Activated B cell treated with CpG ODN at 0.5 μM for 24 hours (primary cell): ENCODE measurements at places on chromosomes 2 and 18. TPM values are rescaled to one million over a fixed set of nuclear protein-coding genes. Genes with fewer than 3 reads are reported as not detected.
A peak's percentile ranks its signal among the peaks of the same experiment; 100 is the strongest.

GRCh38 chr2:139916822-139917221 is 1136.6 kb upstream of the NXPH2 start:
- H3K27ac ChIP-seq, result no peak overlapping the region
- H3K36me3 ChIP-seq, result no peaks in the 10 kb centered on the region
- no peak overlapping the region for H3K4me3 ChIP-seq
- H3K27me3 ChIP-seq, result no peaks in the 10 kb centered on the region
- no peak for DNase-seq

GRCh38 chr2:205845446-205845845 is 163.1 kb downstream of the NRP2 start:
- H3K27ac ChIP-seq, result no peak overlapping the region
- no peak for DNase-seq
- no peaks in the 10 kb centered on the region for H3K27me3 ChIP-seq
- H3K4me1 ChIP-seq, result no peaks in the 10 kb centered on the region

GRCh38 chr18:75836516-75836915 is 409.0 kb upstream of the SMIM21 start:
- no peak overlapping the region for H3K27ac ChIP-seq
- H3K36me3 ChIP-seq, result no peaks in the 10 kb centered on the region
- no peaks in the 10 kb centered on the region for H3K4me1 ChIP-seq
- no peak overlapping the region for H3K4me3 ChIP-seq
- no peaks in the 10 kb centered on the region for H3K27me3 ChIP-seq

- no peaks in the 10 kb centered on the region for H3K4me1 ChIP-seq
- no peak for DNase-seq
- H3K4me3 ChIP-seq, result no peak overlapping the region
- no peaks in the 10 kb centered on the region for H3K27me3 ChIP-seq
Measured at GRCh38 chr2:48162742-48163141, 256.4 kb upstream of the FBXO11 start.

The BOLL gene
- total RNA-seq, result not detected in 2 replicates

The BOK gene
- 0.10 TPM in 1 of 2 replicates, not detected in the other for total RNA-seq

DNA sequence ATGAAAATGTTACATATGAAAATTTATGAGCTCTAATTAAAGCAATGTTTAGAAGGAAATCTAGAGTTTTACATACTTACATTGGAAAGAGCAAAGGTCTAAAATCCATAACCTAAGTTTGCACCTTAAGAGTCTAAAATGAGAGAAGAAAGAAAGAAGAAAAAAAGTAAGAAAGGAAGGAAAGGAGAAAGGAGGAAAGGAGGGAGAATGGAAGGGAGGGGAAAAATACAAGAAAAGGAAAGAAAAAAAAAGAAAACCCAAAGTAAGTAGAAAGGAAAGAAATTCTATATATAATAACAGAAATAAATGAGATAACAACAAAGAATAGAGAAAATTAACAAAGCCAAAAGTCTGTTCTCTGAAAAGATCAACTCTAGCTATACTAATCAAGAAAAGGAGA is 122.6 kb downstream of the BCL2L11 start:
- DNase-seq, result no peak
- no peaks in the 10 kb centered on the region for H3K27me3 ChIP-seq
- no peak overlapping the region for H3K27ac ChIP-seq
- H3K36me3 ChIP-seq, result no peaks in the 10 kb centered on the region

The COLEC11 gene
- not detected in 2 replicates for total RNA-seq

- H3K27ac ChIP-seq, result no peak overlapping the region
- no peaks in the 10 kb centered on the region for H3K27me3 ChIP-seq
- no peaks in the 10 kb centered on the region for H3K4me1 ChIP-seq
- DNase-seq, result no peak
Measured at GRCh38 chr2:155518094-155518493, 814.4 kb downstream of the NR4A2 start.

- H3K27ac ChIP-seq, result no peak overlapping the region
- H3K4me1 ChIP-seq, result no peaks in the 10 kb centered on the region
- no peak overlapping the region for H3K4me3 ChIP-seq
- H3K36me3 ChIP-seq, result no peaks in the 10 kb centered on the region
- peaks cover 13% of the 10 kb centered on the region for H3K27me3 ChIP-seq
Measured at GRCh38 chr18:12296087-12296403, 12.0 kb upstream of the TUBB6 start.

The LOXL3 gene
- total RNA-seq, result 1.4 and 2.3 TPM in 2 replicates

DNA sequence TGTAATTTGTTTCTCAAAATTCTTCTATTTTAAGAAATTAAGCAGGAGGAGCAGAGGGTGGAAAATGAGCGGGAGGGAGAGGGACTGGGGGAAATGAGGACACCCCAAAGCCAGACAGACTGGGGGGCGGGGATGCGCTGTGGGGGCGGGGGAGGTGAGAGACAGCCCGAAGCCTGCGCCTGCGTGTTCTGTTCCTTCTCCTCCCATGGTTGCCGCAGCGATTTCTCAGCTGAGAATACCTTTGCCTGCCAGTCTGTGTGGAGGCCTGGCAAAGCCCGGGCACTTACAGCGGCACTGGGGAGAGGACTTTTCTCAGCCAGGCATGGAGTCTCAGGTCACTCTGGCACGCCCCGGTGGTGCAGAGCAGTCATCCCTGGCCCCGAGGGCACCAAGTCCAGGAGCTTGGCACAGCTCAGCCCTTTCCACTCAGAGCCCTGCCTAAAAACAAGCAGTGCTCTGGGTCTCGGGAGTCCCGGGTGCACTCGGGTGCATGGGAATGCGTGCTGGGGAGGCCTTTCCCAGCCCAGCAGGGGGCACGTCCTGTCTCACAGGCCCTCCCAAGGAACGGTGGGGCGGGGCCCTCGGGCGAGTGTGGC is 289.3 kb upstream of the HS6ST1 start:
- H3K4me3 ChIP-seq, result no peak overlapping the region
- DNase-seq, result peak; percentile 4
- H3K36me3 ChIP-seq, result no peaks in the 10 kb centered on the region
- no peaks in the 10 kb centered on the region for H3K27me3 ChIP-seq

The NEU2 gene
- total RNA-seq, result not detected in 2 replicates
